ENCODE measurements at places on chromosomes 6 and 20.

GRCh38 chr20:32205110-32205842 lies 2.3 kb downstream of the PLAGL2 start:
- DNase-seq, result no peak

- DNase-seq, result no peak
Observed at GRCh38 chr6:118639054-118639964, 12.1 kb downstream of the CEP85L start.

- DNase-seq, result peak; percentile 55
Observed at GRCh38 chr6:1610497-1611321, 994 bp downstream of the FOXC1 start.

DNA sequence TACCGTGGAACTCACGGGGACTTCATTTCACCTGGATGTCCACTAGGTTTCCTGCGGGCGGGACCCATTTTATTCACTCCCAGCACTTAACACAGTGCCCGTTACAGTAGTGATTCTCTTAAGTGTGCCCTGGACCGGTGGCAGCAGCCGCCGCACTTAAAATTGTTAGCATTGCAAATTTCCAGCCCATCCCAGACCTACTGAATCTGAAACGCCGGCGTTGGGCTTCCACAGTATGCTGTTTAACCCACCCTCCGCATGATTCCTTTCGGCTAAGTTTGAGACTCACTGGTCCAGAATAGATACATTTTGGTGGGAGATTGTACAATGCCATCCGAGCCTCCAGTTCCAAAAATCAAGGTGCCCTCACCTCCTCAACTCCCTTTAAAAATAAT lies 967 bp downstream of the SMPDL3A start:
- no peak for DNase-seq

- DNase-seq, result no peak
Observed at GRCh38 chr20:46935394-46936017, 40.9 kb downstream of the EYA2 start.

DNA sequence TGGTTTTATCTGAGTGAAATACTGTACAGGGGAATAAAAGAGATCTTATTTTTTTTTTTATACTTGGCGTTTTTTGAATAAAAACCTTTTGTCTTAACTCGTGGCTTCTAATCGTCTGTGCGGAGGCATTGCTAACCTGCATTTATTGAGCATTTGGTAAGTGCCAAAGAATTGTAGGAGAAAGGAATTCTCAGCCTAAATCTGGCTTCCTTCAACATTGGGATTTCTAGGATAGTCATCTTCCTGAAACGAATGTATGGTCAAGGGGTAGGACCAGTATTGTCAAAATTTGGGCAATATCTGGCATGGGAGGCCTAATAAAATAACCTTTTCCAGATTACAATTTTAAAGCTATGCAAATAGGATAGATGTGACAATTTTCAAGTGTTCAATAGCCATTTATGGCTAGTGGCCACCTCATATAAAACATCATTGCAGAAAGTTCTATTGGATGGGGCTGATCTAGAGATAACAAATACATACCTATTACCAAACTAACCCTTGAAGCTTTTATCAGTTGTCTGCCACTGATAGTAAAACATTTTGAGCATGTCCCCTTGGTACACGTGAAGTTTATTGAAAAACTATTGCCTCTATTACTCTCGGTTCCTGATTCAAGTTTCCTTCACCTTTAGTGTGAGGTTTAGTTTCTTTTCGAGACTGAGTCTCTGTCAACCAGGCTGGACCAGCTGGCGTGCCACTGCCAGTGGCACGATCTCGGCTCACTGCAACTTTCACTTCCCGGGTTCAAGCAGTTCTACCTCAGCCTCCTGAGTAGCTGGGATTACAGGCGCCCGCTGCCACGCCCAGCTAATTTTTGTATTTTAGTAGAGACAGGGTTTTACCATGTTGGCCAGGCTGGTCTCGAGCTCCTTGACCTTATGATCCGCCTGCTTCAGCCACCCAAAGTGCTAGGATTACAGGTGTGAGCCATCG lies 5.6 kb downstream of the PIM1 start:
- no peak for DNase-seq

GRCh38 chr20:37351689-37352607 lies 6.0 kb downstream of the SRC start:
- no peak for DNase-seq

DNA sequence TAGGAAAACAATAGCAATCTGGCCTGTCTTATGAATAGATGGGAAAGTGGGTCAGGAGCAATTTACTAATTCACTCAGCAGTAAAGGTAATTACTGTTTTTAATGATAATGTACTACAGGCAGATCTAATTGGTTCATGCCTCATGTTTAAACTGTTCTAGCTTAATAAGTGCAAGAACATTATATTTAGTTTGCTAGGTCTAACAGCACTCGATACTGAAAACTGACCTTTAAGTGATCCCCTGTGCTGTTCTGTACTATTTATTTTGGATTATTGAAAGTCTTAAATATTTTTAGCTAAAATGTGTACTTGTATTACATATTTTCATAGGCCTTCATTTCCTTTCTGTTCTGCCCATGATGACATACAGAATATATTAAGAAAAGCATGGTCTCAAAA lies 998.0 kb upstream of the GJE1 start:
- no peak for DNase-seq

DNA sequence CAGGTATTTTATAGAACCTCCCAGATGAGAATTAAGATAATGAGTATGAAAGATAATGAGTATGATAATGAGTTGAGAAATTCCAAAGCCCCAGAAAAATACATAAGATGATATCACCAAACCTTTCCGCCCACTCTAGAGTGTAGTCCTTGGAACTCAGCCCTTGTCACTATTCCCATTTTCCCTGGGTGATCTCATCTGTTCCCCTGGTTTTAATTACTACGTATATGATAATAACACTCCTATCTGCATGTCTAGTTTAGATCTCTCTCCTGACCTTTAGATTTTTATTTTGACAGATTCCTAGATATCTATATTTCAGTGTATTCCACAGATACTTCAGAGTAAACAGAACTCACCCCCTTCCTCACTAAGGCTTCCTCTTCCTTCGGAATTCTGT lies 51.0 kb upstream of the ASIP start:
- DNase-seq, result no peak

DNA sequence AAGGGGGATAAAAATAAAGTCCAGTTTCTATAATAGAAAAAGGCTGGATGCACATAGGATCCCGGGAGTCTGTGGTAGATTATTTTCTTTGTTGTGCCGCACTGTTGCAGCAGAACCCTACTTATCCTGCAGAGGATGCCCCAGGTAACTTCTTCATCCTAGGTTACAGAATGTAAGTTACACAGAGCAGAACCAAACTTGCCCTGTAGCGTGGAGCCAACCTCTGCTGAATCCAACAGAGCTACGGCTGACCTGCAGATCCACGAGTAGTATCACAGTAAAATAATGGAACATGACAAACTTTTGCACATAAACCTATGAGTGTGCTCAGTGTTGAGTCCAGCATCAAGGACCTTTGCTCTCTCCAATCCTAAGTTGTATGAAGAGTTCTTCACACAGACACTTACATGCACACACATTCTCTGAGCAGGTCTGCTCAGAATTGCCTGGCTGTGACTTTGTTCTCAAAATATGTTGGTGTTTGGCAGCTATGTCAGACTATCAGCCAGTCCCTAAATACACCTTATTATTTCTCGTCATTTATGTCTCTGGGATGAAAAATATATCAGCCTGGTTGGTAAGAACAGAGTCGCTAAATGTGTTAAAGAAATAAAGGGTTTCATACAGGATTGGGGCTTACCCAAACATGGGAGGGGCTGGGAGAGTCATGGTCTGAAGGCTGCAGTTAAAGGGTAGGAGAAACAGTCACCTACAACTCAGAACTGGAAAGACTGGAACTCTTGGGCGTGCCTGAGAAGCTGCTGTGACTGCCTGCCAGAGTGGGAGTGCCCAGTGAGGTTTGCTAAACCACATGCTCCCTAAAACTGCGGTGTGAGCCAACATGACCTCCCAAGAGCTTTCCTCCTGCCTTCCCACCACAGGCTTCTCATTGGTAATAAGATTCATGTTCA lies 165.1 kb upstream of the SLC24A3 start:
- DNase-seq, result no peak

GRCh38 chr20:14885661-14886060 lies 548.2 kb upstream of the FLRT3 start:
- DNase-seq, result peak; percentile 1

GRCh38 chr6:11730641-11731040 lies 48.0 kb downstream of the ADTRP start:
- no peak for DNase-seq

- peak; percentile 73 for DNase-seq
Observed at GRCh38 chr20:7841971-7842310, 98.3 kb downstream of the HAO1 start.

- DNase-seq, result no peak
Observed at GRCh38 chr6:68635706-68636513, 828 bp downstream of the ADGRB3 start.

- DNase-seq, result peak; percentile 59
Observed at GRCh38 chr6:2103765-2104523, 141.5 kb downstream of the GMDS start.

- DNase-seq, result no peak
Observed at GRCh38 chr6:6386010-6386409, 65.5 kb upstream of the F13A1 start.

DNA sequence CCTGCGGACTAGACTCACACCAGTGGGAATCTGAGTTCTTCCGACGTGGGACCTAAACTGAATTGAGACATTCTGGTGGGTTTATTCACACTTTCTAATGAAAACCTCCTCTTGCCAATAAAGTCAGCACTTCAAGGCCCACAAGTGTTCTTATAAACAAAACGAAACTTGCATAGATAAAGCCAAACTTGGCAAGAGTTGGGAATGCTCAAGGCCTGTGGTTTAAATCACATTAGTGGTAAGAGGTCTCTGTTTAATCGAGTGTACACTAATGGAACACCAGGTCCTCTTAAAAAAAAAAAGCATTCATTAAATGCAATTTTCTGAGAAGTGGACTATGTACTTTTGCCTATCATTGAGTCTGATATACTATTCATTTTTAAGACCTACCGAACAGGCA lies 143.3 kb downstream of the SMOC2 start:
- no peak for DNase-seq

DNA sequence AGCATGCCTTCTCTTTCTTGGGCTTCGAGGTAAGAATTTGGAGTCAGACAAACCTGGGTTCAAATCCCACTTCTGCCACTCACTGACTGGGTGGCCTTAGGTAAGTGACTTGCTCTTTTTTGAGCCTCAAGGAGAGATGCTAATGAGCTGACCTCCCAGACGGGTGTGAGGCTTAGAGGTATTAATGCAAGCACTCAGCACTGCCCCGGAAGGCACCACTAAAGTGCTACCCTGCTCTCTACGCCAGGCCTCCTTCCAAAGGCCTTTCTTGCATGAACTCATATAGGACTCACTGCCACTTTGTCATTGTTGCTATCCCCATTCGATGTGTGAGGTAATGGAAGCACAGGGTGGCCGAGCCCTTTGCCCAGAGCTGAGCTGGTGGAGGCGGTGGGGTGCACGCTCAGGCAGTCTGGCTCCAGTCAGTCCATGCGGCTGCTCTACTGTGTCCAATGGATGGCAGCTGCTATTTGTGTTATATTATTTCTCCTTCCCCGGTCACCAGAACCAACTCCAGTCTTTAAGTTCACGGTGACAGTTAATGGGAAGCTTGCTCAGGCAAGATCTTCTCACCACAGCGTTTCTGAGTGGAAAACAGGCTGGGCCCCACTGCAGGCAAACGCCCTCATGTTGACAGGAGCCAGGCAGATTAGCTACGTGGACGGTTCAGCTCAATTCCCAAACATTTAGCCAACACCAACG lies 55.2 kb upstream of the MLN start:
- DNase-seq, result no peak

DNA sequence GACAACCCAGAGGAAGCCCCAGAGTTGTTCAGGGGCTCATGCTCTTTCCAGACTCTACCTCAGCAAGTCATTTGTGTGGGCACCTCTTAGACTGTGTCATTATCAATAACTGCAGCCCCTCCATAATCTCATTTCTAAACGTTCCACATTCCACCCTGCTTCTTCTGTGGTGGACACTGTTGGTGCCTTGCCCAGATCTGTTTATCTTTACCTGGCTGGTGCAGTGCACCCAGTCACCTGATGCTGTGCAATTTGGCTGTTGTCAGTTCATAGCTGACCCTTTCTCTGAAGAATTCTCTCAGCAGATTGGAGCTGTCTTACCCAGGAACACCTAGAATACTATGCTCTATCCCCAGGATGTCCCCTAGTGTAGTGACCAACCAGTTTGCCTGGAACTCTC lies 80.0 kb downstream of the ATRN start:
- no peak for DNase-seq

DNA sequence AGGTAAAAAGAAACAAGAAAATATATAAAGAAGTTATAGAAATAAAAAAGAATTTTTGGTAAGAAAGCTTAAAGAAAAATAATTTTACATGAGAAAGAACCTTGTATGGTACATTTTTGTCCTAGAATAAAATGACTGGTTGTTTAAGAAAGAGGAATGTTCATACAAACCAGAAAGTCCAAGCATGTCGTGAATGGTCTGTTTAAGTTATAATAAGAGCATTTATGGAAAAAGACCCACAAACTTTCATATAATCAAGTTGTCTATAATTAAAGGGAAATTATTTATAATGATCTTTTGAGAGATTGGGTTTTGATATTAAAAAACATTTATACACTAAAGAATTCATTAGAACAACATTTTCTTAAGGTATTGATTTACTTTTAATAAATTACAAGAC lies 27.8 kb upstream of the FAM110A start:
- peak; percentile 8 for DNase-seq

DNA sequence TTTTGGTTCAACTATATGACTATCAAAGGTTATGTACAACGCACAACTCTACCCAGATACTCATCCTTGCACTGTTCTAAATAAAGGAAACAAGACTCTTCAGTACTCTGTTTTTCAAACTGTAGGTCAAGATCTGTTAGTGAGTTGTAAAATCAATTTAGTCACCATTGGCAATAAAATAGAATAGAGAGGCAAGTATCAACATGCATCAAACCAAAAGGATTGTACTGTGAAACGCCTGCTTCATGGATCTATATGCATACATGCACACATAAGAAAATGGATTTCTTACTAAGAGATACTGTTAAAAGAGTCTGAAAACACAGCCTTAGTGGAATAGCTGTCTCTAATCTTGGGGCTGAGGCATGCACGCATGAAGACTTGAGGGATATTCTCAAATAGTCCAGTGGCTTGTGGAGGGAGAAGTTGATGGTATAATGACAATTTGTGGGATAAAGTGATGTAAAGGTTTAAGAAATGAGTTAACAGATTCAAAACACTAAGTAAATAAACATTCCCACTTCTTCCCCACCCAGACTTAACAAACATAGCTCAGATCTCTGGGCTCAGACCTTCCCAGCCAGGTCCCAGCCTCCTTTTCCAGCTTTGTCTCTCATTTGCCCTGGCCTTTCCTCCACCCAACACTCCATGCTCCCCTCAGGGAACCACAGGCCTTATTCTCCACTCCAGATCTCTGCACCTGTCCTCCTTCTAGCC lies 10.7 kb upstream of the LZTS3 start:
- no peak for DNase-seq
